ENCODE measurements at places on chromosomes 12 and 14.
A peak's percentile ranks its signal among the peaks of the same experiment; 100 is the strongest.

GRCh38 chr14:105864651-105865265 lies 338.4 kb downstream of the TMEM121 start:
- DNase-seq, result no peak

GRCh38 chr12:50926415-50926814 lies 25.9 kb upstream of the HIGD1C start:
- no peak for DNase-seq

DNA sequence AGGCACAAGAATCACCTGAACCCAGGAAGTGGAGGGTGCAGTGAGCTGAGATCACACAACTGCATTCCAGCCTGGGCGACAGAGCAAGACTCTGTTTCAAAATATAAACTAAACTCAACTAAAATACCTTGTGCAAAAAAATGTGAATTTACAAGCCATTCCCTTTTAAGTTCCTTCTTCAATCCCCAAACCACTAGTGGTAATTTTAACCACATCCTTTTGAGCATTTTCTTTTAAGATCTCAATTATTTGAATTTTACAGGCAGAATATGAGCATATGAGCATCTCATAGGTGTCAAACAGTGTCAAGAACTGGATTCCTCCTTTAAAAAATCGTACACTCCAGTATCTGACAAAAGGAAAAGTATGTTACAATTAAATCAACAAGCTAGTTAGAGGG lies 57.0 kb upstream of the NPFF start:
- no peak for DNase-seq

DNA sequence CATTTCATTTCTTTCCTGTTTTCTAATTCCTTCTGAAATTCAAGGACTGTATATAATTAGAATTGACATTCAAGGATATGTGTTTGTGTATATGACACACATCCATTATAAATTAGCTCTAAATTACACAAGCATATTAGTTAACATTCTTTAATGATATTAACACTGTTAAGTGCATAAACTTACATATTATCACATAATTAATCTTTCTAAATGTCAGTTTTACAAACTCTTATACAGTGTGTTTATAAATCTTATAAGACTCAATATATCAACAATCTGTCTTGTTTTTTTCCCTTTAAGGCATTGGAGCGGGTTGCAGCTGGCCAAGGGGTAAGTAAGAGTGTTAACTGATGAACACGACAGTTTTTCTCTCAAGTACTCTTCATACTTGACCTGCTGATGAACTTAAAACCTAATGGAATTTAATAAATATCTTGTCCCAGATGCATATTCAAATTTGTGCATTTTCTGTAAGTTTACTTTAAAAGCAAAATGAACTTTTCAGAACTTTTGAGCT lies 76.1 kb downstream of the METTL25 start:
- DNase-seq, result no peak

GRCh38 chr14:26394150-26394810 lies 203.6 kb downstream of the NOVA1 start:
- DNase-seq, result peak; percentile 16

DNA sequence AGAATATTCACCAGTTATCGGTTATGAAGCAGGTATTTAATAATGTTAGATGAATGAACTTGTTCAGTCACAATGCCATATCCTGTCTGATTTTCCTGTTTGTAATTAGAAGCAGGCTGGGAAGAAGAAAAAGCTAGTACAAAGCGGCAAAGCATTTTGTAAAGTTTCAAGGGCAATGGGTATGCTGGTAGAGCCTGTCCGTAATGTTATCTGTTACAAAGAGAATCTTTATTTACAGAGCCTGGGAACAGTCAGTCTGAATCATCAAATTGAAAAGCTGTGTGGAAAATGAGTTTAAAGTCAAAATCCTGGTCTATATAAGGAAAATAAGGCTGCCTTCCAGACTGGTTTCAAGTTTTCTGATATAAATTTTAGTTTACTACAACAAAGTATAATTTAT lies 40.5 kb downstream of the PARP11 start:
- DNase-seq, result no peak

DNA sequence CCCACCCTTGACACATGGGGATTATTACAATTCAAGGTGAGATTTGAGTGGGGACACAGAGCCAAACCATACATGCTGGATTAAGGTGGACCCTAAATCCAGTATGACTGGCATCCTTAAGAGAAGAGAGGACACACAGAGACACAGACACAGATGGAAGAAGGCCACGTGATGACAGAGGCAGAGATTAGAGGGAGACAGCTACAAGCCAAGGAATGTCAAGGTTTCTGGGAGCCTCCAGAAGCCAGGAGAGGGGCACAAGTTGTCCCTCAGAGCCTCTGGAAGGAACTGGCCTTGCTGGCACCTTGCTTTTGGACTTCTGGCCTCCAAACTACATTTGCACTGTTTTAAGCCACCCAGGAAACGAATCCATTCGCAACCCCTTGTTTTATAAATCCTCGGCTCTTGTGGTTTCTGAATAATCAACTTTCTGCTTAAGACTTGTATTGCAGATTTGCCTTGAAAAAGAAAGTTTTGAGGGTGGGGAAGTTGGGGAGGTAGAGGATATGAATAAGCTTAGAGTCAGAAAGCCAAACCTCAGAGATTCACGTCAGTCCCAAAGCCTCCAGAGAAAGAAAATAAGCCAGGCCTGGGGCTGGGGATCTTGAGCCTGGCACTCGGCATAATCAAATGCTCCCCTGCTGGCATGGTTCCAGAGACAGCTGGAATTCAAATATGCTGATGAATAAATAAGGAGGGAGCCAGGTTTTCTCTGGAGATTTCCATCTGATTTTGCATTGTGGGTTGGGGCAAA lies 224.2 kb upstream of the PWP1 start:
- DNase-seq, result no peak

DNA sequence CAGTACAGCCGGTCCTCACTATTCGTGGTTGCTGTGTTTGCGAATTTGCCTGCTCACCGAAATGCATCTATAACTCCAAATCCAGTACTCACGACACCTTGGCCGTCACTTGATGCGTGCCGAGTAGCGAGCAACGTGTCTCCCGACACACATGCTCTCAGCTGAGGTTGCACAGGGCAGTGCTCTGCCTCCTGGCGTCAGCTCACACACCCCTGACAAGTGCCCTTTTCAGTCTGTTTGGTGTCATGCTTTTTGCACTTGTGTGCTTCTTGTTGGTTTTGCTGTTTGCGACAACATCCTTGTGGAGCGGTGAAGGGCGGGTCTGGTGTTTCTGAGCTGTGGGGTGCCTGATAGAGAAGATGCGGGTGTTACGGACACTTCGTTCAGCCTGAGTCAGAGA lies 110.4 kb upstream of the RFLNA start:
- DNase-seq, result no peak

DNA sequence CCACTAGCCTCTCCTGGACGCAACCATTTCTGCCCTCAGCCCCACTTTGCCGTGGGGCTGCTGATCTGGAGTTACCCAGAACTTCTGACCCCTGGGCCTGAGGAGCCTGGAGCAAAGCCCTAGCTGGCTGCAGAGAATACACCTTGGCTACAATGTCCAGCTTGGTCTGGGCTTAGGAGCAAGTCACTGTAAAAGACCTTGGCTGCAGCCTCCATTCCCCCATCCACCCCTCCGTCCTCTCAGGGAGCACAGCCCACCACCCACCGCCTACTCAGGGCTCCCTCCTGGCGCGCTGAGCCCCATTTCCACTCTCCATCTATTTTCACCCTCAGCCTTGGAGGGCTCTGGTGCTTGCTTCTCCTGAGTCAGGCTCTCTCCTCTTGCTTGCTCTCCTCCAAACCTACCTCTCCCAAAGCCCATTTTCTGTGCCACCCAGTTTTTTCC lies 42.9 kb downstream of the ERH start:
- no peak for DNase-seq

GRCh38 chr12:113609692-113610469 lies 138.2 kb upstream of the LHX5 start:
- DNase-seq, result peak; percentile 97

DNA sequence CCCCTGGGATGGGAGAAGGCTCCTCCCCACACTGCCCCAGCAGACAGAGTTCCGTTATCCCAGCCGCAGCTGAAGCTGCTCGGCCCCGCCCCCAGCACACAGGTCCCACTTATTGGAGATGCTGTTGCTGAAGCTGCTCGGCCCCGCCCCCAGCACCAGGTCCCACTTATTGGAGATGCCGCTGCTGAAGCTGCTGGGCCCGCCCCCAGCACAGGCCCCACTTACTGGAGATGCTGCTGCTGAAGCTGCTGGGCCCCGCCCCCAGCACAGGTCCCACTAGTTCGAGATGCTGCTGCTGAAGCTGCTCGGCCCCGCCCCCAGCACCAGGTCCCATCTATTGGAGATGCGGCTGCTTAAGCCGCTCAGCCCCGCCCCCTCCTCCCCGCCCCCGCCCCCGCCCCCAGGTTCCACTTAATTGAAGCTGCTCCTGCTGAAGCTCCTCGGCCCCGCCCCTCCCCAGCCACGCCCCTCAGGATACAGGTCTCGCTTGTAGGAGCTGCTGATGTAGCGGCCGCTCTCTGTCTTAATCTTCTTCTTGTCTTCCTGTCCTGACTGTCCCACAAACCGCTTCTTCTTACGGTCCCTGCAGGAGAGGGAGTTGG lies 12.0 kb downstream of the CFAP73 start:
- peak; percentile 97 for DNase-seq

DNA sequence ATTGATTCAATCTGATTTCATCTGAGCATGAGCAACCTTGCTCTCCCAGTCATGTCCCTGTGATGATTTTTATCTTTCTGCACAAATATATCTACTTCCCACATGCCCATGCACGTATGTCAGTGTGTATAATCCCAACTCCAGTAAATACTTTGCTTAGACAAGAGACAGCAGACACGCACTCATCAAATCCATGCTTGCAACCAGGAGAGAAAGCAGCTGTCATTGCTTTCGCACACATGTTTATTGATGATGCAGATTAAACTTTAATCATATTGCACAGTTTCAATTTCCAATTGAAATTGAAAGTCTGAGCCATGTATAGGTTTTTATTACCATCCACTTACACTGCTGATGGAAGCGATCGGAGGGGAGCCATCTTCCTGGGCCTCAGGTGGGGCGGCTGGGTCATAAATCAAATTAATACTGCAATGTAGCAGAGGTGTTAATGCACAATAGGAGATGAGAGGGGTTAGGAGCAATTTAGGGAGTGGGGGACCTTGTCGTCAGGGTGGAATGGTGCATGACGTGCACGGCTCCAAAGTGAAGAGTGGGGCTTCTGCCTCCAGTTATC lies 68.6 kb upstream of the SRRM4 start:
- DNase-seq, result no peak

DNA sequence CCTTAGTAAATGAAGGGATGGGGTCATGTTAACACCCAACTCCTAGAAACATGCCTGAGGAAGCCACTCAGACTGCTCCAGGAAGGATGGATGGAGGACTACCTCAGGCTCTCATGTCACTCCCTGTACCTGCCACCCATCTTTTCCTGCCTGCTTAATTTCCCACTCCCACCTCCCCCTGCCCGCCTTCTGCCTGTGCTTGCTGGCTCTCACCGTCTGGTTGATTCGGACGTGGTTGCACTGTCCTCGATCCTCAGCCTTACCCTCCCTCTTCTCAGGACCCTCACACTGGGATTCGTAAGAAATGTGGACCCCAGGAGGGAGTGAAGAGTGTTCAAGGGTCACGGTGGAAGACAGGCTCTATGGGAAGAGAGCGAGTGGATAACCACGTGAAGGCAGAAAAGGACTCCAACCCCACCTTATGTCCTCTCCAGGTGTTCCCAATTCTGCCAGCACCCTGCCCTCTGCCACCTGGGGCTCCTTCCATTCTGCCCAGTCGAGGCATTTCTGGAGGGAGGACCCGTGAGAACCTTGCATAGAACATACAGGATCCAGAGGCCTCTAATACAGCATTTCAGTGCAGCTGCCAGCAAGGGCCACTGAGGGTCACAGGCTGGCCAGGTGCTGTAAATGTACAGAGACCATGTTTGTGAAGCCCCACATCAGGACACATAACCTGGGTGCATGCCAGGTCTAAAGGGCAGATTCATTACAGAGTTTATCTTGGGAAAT lies 12.9 kb downstream of the ITGB7 start:
- DNase-seq, result no peak

DNA sequence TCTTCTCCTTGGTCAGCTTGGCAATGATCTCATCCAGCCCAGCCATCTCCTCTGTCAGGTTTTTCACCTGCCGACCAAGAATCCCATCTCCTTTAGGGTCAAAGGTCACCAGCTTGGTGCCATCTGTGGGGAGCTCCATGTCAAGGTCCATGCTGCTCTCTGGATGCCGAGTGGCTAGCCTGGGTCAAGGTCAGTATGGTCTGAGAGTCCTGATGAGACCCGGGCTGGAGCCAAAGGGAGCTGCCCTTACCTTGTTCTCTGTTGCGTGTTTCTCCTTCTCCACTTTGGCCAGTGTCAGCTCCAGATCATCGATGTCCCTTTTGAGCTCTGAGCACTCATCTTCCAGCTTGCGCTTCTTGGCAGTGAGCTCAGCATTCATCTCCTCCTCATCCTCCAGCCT lies 11.8 kb downstream of the MYH7 start:
- DNase-seq, result no peak

GRCh38 chr12:114674251-114675047 lies 9.5 kb downstream of the TBX3 start:
- no peak for DNase-seq

DNA sequence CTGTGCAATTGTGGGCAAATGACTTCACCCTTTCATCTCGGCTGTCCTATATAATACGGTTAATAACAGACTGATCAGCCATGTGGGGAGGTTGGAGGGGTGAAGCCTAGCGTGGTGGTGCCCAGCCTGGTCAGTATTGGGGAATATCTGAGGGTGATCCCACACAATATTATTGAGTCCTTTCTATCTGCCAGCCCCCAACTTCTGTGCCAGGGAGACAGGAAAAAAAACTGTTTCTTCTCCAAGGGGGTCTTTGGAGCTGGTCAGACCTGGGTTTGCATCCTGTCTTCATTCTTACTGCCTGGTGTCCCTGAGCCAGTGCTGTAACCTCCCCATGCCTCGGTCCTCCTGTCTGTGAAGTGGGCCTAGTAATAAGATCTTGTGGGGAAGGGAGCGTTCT lies 6.5 kb downstream of the CYP46A1 start:
- DNase-seq, result no peak

DNA sequence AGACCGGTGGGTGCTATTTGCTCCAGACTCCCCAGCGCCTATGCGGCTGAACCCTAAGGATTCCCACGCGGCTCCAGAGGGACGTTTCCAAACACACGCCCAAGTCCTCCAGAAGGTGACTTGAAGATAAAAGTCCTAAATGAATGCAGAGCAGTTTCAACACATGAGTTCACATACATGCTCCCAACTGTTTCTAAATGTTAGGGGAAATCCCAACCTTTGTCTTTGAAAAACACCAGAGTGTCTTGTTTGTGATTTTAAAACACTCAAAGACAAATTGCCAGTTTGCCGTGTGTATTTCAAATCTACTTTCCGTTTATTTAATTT lies 252.9 kb upstream of the SFSWAP start:
- DNase-seq, result no peak

GRCh38 chr12:31768046-31768445 lies 39.2 kb upstream of the AMN1 start:
- DNase-seq, result no peak

GRCh38 chr14:55271572-55272298 lies 514 bp downstream of the FBXO34 start:
- DNase-seq, result peak; percentile 18

- DNase-seq, result no peak
Measured at GRCh38 chr14:99677231-99678140, 6.6 kb upstream of the CYP46A1 start.

Data from NT2/D1 (cell line).